Brain microvascular endothelial cell (primary cell): ENCODE measurements at places on chromosomes 1 and 21.
A peak's percentile ranks its signal among the peaks of the same experiment; 100 is the strongest.

GRCh38 chr21:28253961-28254360, 738.7 kb downstream of the LTN1 start:
- no peak for DNase-seq

GRCh38 chr1:220575718-220576497, 48.0 kb downstream of the MARK1 start:
- no peak for DNase-seq

DNA sequence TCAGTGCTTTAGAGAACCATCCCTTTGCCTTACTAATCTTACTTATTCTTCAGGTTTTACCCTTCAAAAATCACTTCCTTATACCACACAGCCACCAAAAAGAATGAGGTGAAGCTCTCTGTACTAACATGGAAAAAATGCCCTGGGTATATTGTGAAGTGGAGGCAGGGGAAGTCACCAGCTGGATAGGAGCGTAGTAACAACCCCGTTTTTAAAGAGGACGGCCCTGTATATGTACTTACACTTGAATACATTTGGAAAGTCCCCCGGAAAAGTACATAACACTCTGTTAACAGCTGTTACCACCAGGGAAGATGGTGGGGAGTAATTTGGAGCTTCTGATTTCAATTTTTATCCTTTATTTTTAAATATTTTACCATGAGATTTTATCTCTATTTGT, 28.2 kb upstream of the KHDRBS1 start:
- no peak for DNase-seq

DNA sequence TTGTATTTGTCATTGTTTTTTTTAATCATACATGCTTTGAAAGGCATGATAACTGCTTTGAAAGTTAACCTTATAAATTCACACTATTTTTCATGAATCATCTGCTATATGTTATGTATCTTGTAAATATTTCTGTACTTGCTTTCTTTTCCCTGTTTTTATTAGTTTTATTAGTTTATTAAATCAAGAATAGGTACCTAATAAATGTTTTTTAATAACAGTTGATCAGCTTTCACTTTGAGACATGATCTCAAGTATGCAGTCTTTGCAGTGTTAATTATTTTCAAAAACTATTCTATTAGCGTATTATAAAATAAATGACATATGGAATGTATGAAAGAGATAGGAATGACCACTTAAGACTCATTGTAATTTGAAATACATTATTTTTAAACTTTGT, 110.8 kb upstream of the TENT5C start:
- no peak for DNase-seq

- DNase-seq, result no peak
Measured at GRCh38 chr1:113647164-113647563, 112.1 kb downstream of the PHTF1 start.

DNA sequence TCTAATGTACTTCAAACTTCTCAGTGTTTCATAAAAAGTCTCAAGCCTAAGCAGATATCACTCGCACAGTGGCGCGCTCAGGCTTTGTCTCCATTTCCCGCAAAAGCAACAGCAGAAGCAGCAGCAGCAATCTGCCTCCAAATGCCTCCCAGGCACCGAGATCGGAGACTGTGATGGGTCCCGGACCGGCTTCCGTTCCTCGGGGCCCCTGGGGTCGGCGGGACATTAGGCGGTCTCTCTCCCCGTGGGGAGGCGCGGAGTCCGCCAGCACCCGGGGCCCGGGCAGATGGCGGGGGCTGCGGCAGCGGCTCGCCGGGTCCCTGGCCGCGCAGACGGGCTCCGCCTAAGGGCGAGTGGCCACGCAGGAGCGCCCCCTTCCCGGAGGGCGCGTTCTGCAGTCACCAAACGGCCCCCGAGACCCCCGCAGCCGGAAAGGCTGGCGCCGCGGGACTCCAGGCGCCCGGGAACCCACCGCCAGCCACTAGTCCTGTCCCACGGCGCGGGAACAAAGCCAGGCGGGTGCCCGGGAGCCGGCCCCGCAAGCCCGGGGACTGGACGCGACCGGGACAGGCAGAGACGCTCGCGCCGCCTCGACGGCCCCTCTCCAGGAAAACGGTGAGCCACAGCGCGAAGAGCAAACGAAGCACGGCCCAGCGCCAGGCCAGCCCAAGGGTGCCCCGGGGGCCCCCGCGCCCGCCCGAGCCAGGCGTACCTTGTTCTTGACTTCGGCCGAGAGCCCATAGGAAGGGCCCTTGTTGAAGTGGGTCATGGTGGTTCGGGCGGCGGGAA, 590 bp downstream of the CNN3 start:
- peak; percentile 32 for DNase-seq

DNA sequence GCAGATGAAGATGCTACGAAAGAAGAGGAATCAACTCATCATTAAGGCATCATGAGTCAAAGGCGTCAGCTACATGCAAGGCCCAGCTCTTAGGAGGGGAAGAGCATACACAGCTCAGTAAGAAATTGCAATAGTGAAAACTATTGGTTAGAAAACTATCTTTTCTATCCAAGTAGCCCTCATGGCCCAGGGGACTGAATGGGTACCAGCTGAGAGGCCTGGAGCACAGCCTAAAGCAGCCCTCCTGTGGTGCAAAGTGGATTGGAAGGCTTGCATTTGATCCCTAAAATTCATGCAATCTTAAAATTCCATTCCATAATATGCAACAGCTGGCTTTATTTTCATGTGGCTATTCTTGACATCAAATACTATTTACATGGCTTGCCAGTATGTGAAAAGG, 251.8 kb upstream of the USP24 start:
- DNase-seq, result no peak

DNA sequence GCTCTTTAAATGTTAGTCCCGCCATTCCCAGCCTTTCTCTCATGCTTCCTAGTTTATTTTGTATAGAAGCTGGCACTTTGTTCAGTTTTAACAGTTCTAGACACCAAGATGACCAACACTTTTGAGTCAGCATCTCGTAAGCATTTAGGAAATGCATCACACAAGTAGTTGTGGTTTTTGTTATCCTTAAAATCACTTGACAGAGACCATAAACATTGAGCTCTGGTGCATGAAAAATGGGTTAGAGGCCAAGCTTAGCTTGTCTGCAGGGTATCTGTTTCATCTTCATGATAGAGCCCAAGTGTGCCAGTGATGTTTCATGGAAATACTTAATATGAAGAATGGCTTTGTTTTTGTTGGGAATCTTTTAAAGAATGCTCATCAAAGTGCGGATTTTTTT, 159.7 kb downstream of the DISP1 start:
- peak; percentile 89 for DNase-seq

DNA sequence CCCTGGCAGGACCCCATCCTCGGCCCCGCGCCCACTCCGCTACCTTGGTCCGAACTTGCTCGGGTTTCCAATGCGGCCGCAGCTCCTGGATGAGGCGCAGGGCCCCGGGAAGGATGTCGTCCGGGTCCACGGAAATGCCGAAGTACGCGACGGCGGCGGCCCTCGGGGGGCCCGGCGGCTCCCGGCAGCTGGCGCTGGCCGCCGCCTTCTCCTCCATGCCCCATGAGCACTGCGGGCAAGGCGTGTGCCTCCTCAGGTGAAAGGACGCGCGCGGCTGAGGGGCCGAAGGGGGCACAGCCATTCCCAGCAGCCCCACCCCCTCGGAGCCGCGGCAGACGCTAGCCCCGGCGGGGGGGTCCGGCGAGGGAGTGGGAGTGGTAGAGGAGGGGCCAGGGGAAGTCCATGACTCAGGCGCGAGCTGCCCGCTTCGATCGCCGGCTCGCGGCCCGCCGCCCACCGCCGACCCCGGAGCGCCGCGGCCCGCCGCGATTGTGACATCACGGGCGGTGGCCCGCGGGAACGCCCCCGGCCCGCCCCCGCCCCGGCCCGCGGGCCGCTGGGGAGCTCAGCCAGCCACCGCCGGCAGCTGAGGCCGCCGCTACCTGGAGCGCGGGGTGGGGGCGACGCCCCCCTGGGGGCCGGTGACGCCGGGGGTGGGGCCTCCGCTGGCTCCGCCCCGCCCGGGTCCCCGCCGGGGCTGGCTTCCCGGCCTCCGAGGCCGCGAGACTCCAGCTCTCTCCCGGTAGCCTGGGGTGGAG, at the start of gene ETNK2:
TSS of gene ETNK2 (minus strand) at position 493 of the 758 bp plus-strand sequence. CDS start at position 301, 192 bp downstream.
- no peak for DNase-seq

DNA sequence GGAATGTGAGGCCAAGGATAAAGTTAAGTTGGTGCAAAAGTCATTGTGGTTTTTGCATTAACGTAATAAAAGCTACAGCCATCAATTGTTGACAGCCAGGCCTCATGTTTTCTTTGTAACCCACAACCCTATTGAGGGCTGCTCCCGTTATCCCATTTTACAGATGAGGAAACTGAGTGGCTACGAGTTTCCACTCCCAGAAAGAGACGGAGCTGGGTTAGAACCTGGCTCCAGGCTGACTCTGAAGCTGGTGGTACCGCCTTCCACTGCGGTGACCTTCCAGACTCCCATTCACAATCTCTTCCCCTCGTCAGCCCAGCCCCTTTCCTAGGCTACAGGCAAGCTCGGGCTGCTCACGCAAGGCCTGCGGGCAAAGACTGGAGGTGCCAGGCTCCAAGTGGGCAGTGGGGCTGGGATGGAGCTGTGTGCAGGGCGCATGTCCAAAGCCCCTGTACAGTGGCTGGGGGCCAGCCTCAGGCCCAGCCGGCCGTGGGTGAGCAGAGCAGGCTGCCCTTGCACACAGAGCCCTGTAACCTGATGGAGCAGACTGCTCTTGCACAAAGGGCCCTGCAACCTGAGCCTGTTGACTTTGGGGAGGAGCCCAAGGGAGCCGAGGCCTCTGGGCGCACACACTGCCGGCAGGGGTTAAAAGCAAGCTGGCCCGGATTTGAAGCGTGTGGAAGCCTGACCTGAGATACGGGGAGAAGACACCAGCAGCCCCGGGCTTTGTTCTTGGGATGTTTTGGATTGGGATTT, 97.4 kb upstream of the TMPRSS2 start:
- DNase-seq, result no peak

DNA sequence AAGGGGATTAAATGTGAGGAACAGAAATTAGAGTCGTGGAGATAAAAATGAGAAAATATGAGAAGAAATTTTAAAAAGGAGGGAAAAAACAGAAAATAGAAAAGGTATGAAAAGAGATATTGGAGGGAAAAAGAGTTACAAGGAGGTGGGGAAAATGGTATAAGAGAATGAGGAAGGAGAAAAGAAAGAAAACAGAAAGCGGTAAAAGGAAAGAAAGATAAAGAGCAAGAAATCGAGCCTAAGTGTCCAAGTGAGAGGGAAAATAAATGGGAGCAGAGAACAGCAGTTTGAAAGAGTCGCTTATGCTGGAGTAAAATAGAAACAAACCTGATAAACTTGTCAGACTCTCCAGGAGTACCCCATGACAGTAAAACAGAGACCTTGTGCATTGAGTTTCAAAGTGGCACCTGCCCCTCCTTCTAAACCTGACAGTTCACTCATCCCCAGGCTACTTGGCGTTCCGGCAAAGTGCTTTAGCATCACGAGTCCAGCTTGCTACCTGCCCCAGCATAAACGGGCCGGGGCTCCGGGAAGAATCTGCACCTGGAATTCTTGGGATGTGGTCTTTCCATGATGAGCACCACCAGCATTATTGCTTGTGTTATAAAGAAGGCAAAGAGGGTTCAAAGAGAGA, 585 bp downstream of the NEGR1 start:
- no peak for DNase-seq

GRCh38 chr1:212255705-212256307, 29.4 kb upstream of the PPP2R5A start:
- DNase-seq, result no peak

DNA sequence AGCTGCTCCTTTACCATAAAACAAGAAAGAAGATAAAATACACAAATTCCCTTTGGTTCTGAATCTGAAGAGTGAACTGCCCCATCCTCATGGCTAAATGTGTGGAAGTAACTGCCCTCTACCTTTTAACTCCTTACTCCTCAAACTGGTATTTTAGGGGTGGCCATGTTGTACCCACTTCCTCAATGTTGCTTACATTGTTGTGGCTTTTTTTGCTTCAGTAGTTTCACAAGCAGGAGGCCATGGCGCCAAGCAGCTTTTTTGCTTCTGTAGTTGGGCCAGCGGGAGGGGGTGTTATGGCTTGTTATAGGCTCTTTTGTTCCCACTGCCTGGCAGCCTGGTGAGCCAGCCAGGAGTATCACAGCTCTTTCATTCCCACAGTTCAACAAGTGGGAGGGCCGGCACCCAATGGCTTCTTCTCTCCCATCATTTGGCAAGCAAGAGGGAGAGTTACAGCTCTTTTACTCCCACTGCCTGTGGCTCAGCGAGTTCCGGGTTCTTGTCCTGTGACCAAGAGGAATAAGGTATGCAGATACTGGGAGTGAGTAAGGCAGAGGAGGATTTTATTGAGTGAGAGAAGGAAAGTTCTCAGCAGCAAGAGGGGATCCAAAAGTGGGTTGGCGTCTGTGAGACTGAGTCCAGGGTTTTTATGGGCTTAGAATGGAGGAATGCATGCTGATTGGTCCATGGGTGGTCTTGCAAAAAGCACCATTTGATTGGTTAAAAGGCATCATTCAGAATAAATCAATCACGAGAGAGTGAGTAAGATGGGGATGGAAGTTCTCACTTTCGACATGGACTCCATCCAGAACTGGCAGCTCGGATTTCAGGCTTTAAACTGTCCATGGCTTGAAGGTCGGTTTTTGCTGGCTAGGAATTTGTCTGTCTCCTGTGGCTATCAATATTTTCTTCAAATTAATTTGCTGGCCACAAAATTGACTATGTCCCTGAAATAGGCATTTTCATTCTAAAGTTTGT, 429.6 kb downstream of the HLX start:
- no peak for DNase-seq

DNA sequence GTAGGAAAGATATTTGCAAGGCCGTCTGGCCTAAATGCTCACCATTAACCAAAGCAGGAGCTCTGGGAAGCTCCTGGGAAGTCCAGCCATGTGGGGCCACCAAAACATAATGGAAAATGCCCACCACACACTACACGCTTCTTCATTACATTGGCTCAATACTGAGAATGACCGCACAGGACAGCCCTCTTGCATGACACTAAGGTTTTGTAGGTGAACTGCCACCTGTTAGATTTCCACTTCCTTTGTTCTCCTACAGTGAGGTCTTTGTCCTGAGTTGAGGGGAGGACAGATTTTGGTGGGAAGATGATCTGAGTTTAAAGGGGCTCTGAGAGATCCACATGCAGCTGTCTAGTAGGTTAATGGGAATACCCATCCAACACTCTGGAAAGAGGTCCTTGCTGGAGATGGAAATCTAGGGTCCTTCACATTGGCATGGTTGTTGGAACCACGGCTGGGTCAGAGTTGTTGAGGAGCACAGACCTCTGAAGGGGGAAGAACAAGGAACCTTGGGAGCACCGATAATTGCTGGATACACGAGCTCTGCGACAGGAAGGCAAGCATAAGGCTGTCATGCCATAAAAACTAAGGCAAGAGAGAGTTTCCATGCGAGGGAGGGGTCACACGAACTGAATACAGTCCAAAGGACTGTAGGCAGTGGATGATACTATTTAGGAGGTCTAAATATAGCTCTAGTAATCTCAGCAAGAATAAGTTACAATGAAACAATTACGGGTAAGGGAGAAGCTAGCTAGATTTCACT, 105.5 kb upstream of the IRF2BP2 start:
- no peak for DNase-seq

- no peak for DNase-seq
Measured at GRCh38 chr1:208766832-208767231, 522.6 kb upstream of the PLXNA2 start.

GRCh38 chr1:96076589-96076988, 645.0 kb upstream of the PTBP2 start:
- no peak for DNase-seq
